ENCODE measurements at places on chromosomes 3 and 15. TPM values are rescaled to one million over a fixed set of nuclear protein-coding genes. Genes with fewer than 3 reads are reported as not detected.
A peak's percentile ranks its signal among the peaks of the same experiment; 100 is the strongest.

GRCh38 chr3:115301364-115301860 lies 154.3 kb upstream of the ZBTB20 start:
- ATAC-seq = no peak

- no peak for ATAC-seq
These were observed 164.5 kb upstream of the TLE3 start for GRCh38 chr15:70262171-70262570.

DNA sequence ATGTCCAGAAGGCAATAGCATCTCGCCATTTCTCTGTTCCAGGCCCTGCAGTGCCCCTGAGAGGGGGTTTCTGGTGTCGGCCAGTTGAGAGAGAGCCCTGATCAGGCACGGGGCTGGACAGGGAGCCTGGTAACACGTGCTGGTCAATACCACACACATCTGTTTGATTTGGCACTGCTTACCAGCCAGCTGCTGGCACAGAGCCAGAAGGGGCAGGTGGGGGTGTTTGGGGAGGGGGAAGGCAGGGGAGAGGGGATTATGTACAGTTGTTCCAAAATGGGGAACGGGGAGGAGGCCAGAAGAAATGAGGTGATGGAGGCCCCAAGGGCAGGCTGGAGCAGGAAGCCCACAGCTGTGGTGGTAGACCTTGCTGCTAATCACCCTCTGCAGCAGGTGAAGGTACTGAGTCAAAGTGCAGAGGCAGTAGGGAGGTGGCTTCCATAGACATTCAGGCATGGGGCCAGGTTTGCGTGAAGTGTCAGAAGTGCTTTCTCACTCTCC lies 153.5 kb upstream of the LPP start:
- peak; percentile 44 for ATAC-seq

DNA sequence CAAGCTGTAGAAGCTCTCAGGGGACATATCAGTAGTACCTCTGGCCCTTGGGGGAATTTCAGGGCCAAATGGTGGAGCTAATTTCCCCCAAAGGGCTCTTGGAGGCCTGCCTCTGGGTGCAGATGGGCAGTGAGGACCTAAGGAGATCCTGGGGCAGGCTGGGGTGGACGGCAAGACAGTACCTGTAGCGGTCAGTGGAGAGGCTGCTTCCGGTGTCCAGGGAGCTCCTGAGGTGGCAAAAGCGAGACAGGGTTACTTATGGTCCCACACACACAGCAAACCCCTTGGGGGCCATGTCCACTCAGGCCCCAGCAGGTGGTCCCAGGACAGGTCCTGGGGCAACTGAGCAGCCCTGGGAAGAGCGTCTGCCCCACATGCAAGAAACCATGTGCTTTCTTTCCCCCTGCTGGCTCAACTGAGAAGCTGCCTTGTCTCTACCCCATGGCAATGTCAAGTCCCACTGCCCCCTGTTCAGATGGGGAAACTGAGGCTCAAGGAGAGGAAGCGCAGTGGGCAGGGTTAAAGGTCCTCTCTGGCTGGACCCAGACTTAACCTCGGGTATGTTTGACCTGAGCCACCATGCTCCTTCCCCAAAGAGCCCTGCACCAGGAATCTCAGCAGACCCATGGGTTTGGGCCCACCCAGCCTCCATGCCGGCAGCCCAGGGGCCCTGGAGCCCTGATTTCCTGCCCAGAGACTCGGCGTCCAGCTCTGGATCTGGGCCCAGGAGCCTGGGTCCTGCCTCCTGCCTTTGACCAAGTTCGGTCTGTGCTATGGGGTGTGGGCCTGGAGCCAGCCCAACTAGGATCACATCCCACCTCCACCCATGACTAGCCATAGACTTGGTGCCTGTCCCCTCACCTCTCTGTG lies 25.7 kb downstream of the IQSEC1 start:
- no peak for ATAC-seq

The TMC3 gene
- not detected for total RNA-seq

The LMAN1L gene
- 1.6 TPM for total RNA-seq

GRCh38 chr15:84725001-84725491 lies 9.1 kb upstream of the SEC11A start:
- peak; percentile 76 for ATAC-seq

The NUDT16 gene
- 4.5 TPM for total RNA-seq

The PARP16 gene
- 22.0 TPM for total RNA-seq

DNA sequence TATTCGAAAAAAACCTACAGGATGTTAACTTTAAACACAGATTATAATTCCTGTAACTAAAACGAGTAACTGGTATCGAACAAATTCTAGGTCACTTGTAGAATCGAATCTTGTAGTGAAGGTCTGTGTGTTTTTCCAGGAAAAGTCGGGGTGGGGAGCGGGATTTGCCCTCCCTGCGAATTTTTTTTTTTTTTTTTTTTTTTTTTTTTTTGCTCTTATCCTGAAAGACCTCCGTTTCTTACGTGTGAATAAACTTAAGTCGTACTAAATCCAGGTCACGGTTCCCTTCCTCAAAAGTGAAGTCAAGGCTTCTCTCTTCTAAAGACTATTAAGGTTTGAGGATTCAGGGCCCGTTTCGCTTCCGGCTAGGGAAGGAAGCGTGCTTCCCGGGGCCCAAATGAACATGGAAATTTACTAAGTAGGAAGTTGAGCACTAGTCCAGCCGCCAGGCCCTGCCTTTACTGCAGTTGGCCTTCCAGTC lies 770 bp downstream of the TBC1D5 start:
- ATAC-seq = no peak

Data from activated T-helper 17 cell treated with anti-CD3 and anti-CD28 coated beads, Interleukin-2, amount 50 U/mL, for 72 hours (primary cell).